Sigmoid colon (tissue), 7 donors: ENCODE measurements at places on chromosomes 6 and 20. TPM values are rescaled to one million over a fixed set of nuclear protein-coding genes. Genes with fewer than 3 reads are reported as not detected.

Gene BPI
- not detected for total RNA-seq

Gene COL19A1
- total RNA-seq: 0.82 TPM

Gene FAXC
- 23.1 TPM for total RNA-seq

Gene TMEM217
- 1.1 TPM for total RNA-seq

Gene GSTA2
- total RNA-seq: not detected

Gene BMP6
- total RNA-seq: 5.3 TPM

Gene CRYBG1
- total RNA-seq: 6.7 TPM

Gene SUMO4
- 3.4 TPM for total RNA-seq

Gene DNMT3B
- total RNA-seq: 1.7 TPM

Gene GRM1
- total RNA-seq: 0.36 TPM

Gene OR12D3
- not detected for total RNA-seq

- DNase-seq: no peak
- no peaks in the 10 kb centered on the region for H3K4me1 ChIP-seq
- H3K27me3 ChIP-seq: no peaks in the 10 kb centered on the region
- no peak overlapping the region for H3K27ac ChIP-seq
- H3K36me3 ChIP-seq: no peaks in the 10 kb centered on the region
Observed at GRCh38 chr6:8225113-8225512, 122.8 kb upstream of the EEF1E1 start.

GRCh38 chr20:10551732-10552724 is 116.9 kb downstream of the SLX4IP start:
- no peaks in the 10 kb centered on the region for H3K27me3 ChIP-seq
- no peaks in the 10 kb centered on the region for H3K36me3 ChIP-seq
- no peak for DNase-seq
- H3K4me1 ChIP-seq: peaks cover 17% of the 10 kb centered on the region

- H3K27ac ChIP-seq: no peak overlapping the region
- no peaks in the 10 kb centered on the region for H3K27me3 ChIP-seq
- H3K4me3 ChIP-seq: no peak overlapping the region
- peaks cover 18% of the 10 kb centered on the region for H3K4me1 ChIP-seq
Observed at GRCh38 chr6:25057111-25057905, 121.5 kb upstream of the RIPOR2 start.

DNA sequence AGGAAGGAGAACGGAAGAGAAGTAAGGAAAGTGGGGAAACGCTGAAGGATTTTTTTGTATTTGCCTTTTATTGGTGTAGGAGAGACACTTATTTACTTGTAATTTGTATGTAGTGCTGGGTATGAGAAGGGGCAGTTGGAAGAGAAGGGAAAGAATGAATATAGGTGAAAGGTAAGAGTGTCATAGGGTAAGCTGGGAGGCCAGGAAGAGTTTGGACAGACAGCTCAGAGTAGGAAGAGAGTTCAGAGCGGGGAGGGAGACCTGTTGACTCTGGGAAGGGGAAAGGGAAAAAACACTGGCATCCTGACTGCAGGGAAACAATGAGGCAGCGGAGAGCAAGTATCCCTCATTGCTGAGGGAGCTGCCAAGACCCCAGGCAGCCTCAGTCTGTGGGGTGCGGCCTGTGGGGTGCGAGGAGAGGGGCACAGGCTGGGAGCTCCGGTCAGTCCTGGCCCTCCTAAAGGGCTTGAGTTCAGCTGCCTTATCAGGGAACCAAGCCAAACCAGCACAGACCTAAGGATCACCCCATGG is 3.1 kb downstream of the TRAF3IP2 start:
- H3K27ac ChIP-seq: peak overlapping the region; percentile 95
- H3K4me1 ChIP-seq: peaks cover 86% of the 10 kb centered on the region
- H3K36me3 ChIP-seq: no peaks in the 10 kb centered on the region
- peak; percentile 70 for DNase-seq
- no peaks in the 10 kb centered on the region for H3K27me3 ChIP-seq

DNA sequence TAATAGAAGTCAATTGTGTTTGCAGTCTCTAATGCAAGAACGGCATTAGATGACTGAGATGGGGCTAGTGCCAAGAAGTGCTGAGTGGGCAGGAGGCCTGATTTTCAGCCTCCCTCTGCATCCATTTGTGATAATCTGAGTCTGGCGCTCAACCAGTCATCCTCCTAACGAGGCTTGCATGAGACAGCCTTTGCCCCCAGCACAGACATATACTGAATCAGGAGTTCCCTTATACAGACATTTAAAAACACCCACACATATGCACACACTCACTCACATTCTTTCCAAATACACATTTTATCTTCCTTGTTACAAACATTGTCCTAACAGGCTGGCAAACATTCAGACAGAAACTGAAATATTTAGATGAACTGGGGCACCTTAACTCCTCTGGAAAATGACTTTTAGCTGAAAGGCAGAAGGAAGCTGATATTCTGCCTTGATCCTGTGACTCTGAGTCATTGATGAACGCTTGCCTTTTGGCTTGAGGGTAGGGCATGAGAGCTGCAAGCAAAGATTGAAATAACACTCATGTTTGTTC is 562.3 kb downstream of the DHX35 start:
- no peak for DNase-seq
- no peaks in the 10 kb centered on the region for H3K27me3 ChIP-seq
- no peaks in the 10 kb centered on the region for H3K36me3 ChIP-seq

DNA sequence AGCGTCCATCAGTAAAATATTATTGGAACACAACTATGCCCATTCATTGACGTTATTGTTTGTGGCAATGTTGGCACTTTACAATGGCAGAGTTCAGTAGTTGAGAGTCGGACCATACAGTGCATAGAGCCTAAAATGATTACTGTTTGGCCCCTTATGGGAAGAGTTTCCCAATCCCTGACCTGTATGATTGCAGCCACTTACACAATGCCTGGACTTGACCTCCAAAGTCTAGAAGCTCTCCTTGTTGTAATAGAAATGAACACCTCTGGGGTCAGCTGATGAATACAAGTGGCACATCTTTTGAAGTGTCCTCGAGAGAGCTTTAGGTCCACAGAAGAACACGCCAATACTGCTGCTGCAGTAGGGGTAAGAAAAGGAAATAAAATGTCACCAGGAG is 59.0 kb downstream of the NOX3 start:
- no peak for DNase-seq
- no peaks in the 10 kb centered on the region for H3K27me3 ChIP-seq
- H3K4me3 ChIP-seq: no peak overlapping the region
- no peaks in the 10 kb centered on the region for H3K4me1 ChIP-seq

DNA sequence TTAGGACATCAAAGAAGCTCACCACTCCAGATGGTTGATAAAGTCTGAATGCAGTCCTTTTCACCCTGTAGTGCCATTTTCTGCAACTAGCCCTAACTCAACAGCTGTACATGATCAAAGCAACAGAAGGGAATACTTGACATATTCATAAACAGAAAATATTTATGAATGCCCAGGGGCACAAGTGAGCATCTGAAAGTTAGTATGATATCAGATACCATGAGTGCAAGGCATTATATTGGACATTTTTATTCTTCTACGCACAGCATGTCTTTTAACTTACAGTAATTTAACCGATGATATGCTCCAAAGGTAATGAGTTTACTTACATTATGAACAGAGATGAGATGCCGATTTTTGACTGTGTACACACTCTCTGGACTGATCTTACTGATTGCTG is 142.0 kb downstream of the MCHR2 start:
- no peak overlapping the region for H3K4me3 ChIP-seq
- H3K36me3 ChIP-seq: no peaks in the 10 kb centered on the region
- no peaks in the 10 kb centered on the region for H3K4me1 ChIP-seq
- H3K27me3 ChIP-seq: no peaks in the 10 kb centered on the region

DNA sequence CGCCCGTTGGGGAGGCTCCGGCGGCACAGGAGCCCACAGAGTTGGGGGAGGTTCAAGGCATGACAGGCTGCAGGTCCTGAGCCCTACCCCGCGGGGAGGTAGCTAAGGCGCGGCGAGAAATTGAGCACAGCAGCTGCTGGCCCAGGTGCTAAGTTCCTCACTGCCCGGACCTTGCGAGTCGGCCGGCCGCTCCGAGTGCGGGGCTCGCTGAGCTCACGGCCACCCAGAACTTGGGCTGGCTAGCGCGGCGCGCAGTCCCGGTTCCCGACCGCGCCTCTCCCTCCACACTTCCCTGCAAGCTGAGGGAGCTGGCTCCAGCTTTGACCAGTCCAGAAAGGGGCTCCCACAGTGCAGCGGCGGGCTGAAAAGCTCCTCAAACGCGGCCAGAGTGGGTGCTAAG is 23.9 kb upstream of the KIF13A start:
- H3K36me3 ChIP-seq: no peaks in the 10 kb centered on the region
- H3K4me1 ChIP-seq: no peaks in the 10 kb centered on the region
- H3K4me3 ChIP-seq: no peak overlapping the region
- no peaks in the 10 kb centered on the region for H3K27me3 ChIP-seq

- no peaks in the 10 kb centered on the region for H3K36me3 ChIP-seq
- no peaks in the 10 kb centered on the region for H3K4me1 ChIP-seq
- no peak overlapping the region for H3K27ac ChIP-seq
- no peak for DNase-seq
Observed at GRCh38 chr6:147262946-147263345, 58.7 kb downstream of the STXBP5 start.

DNA sequence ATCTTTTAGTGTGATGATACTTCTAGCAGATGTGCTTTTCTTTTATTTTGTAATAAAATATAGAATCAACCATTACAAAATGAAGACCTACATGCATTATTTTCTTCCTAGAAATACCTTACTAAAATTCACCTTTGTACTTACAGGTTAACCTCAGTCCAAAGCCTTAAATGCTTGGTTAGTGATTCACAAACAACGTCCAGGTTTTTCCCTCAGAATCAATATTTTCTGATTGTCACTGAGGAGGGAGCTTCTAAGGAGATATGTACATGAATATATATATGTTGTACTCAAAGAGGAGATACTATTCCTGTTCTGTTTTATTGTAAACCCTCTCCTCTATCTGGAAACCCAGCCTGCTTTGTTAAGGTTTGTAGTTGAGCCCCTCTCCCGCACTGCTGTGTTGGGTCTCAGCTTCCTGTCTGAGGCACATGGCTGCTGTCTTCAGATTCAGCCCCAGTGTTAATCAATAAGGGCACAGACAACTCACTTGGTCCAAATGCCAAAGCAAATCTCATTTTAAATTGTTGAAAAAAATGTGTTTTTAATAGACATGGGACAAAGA is 33.9 kb upstream of the HS3ST5 start:
- no peak overlapping the region for H3K27ac ChIP-seq
- H3K36me3 ChIP-seq: no peaks in the 10 kb centered on the region
- DNase-seq: no peak
- no peaks in the 10 kb centered on the region for H3K27me3 ChIP-seq

- no peak overlapping the region for H3K27ac ChIP-seq
- no peak overlapping the region for H3K4me3 ChIP-seq
- peak; percentile 48 for DNase-seq
- no peaks in the 10 kb centered on the region for H3K27me3 ChIP-seq
Observed at GRCh38 chr6:72316675-72317380, 305.0 kb upstream of the KCNQ5 start.

GRCh38 chr6:96002912-96003311 is 12.9 kb upstream of the FUT9 start:
- H3K27me3 ChIP-seq: no peaks in the 10 kb centered on the region
- H3K4me3 ChIP-seq: no peak overlapping the region
- H3K27ac ChIP-seq: no peak overlapping the region
- H3K4me1 ChIP-seq: no peaks in the 10 kb centered on the region
- H3K36me3 ChIP-seq: no peaks in the 10 kb centered on the region
- DNase-seq: no peak

DNA sequence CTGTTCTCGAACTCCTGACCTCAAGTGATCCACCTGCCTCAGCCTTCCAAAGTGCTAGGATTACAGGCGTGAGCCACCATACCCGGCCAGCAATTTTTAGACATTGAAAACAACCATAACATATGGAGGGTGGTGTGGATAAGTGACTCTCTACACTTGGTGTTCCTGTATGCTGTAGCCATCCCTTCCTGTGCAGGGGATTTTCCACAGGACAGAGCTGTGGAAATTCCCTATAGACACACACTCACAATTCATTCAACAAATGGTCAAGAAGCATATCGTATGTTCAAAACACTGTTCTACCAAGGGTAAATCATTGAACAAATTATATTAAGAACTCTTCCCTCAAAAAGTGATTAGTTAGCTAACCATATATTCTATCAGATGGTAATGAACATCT is 6.3 kb downstream of the BTN2A1 start:
- H3K4me3 ChIP-seq: no peak overlapping the region
- peaks cover 31% of the 10 kb centered on the region for H3K4me1 ChIP-seq
